ENCODE measurements at places on chromosomes 3 and 15.
A peak's percentile ranks its signal among the peaks of the same experiment; 100 is the strongest.

- DNase-seq, result no peak
These were observed 614 bp upstream of the MINDY2 start for GRCh38 chr15:58770519-58770856.

DNA sequence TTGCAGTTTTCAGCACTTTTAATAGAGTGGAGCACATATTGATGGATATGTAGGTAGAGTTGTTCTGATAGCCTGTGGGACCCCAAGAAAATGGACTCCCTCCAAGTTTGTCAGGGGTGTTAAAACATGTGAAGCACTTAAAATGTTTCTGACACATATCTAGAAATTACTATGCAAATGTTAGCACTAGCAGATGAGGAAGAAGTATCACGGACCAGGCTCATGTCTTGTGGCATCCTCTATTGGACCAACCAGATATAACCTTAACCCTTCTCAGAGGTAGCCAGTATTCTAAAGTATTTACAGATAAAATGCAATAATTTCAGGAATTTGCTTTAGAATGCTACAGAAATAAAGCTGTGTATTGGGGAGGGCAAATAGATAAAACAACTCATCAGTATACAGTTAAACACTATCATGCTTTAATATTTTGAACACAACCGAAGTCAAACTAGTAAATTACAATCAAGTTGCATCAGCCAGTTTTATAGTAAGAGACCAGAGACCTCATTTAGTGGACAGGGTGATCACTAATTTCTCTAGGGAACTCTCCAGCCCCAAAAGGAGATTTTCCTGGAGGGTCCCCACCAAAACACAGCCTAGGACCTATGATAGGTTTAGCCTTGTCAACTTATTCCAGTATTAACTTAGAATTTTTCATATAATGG lies 57.2 kb upstream of the FBN1 start:
- DNase-seq, result no peak

DNA sequence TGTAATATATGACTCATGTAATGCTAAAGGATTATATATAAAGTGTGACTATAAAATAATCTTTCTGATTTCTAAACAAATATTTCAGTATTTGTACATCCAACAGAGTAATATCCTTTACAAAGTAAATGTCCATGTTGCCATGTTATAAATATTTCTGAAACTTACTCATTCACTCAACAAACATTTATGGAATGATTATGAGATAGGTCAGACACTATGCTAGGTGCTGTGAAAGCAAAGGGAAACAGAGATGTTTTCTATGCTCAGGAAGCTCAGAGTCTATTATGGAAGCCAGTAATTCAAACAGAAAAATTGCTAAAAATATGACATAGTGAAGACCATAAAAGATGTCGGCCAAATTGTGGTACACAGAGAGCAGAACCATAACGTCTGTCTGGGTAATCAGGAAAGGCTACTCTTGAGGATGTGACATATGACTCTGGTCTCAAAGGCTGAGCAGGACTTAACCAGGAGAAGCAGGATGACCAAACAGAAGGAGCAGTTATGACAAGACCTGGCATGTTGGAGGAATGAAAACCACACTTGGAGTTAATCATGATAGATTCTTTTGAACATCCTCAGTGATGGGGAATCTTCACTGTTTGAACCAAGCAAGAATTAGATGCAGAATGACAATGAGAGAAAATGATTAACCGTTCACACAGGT lies 39.0 kb upstream of the MYO5C start:
- DNase-seq, result no peak

- DNase-seq, result no peak
These were observed 339.2 kb upstream of the ONECUT1 start for GRCh38 chr15:53129121-53129904.

DNA sequence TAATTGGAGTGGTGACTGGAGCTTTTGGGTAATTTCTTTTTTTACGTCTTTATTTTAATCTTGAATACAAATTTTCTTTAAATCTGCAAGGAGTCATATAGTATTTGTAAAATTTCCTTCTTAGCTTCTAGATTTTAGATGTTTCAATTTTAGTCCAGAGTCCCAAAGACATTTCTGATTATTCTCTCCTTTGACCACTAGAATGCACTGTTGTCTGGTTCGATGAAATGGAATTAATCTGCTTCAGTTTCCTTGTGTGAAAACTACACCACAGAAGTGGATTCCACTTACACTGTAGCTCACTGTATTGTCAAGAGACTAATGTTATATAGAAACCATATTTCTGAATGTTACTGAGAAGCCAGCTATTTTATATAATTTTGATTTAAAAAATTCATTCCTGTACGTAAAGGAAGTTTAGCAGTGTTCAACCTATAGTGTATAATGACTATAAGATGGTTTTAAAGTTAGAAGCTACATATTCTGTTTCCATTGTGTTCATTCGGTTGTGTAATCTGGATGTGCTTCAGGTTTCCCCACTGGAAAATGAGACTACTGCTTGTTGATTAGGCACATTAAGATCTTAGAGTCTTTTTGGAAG lies 6.1 kb downstream of the GRAMD1C start:
- no peak for DNase-seq

DNA sequence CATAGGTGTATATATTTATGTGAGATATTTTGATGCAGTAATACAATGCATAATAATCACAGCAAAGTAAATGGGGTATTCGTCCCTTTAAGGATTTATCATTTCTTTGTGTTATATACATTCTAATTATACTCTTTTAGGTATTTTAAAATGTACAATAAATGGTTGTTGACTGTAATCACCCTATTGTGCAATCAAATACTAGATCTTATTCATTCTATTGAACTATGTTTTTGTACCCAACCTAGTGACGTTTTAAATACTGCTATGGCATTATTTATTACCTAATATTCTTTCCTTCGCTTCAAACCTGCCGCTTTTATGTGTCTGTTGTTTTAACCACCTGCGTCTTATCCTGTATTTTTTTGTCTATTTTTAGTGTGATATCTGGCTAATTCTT lies 132.4 kb downstream of the ADAMTSL3 start:
- no peak for DNase-seq

- DNase-seq, result no peak
These were observed 4.7 kb downstream of the SLC9A9 start for GRCh38 chr3:143843587-143843986.

DNA sequence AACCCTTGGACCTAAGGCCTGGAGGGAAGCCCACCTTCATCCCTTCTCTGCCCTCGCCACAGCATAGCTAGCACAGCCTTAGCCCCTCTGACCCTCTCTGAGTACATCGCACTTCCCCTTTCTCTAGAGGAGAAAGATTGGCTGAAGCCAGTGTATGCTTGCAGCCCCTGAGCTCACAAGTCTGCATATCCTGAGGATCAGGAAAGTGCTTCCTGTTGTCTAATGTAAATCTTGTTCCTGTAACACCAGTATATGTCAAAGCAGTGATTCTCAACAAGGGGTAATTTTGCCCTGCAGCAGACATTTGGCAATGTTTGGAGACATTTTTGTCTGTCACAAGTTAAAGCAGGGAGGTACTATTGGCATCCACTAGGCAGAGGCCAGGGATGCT lies 2.2 kb upstream of the PRKCD start:
- no peak for DNase-seq

DNA sequence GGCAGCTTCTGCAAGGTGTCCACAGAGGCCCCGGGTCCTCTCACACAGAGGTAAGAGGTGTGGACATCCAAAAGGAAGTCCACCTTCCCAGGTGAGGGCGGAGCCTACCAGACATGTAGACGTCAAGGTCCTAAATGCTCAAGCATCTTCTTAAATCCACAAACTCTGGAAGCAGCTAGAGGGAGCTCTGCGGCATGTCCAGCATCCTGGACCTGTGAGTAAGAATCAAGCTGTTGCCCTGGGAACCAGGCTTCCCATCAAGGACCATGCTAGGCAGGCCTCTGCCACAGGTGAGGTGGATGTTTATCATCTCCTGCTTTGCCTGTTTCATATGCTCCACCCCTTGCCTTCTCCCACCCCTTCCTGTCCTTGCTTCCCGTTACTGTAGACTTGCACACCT lies 368.2 kb downstream of the GABRG3 start:
- no peak for DNase-seq

DNA sequence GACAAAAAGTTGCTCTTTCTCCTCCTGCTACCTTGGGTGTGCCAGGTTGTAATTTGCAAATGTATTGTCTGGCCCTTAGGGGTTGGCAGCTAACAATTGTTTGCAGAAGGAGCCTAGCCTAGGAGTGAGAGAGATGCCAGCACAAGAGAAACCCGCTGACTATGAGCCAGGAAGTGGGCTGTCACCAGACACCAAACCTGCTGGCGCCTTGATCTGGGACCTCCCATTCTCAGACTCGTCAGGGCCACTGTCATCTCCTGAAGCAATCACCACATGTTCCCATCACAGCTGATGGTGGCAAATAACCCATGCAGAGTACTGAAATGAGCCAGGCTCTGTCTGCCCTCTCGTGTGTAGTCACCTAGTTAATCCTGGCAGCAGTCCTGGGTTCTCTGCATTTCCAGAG lies 406.4 kb upstream of the NPAP1 start:
- no peak for DNase-seq

DNA sequence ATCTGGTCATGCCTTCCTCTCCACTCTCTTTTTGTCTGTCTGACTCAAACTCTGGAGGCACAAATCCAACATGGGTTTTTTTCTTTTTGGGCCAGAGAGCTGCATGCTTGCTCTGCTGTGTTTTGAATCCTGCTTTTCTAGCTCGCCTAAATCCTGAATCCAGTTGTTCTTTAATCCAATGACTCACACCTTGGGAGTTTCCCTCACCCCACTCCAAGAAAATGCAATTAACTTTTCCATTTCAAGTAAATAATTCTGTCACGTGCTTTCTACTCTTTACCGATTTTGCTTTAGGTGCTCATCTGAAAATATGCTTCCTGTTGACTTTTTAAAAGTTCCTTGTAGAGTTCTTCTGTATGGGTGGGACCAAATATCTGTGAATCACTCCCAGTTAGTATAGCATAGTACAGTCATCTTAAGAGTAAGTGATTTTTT lies 47.6 kb downstream of the SLMAP start:
- DNase-seq, result peak; percentile 60

DNA sequence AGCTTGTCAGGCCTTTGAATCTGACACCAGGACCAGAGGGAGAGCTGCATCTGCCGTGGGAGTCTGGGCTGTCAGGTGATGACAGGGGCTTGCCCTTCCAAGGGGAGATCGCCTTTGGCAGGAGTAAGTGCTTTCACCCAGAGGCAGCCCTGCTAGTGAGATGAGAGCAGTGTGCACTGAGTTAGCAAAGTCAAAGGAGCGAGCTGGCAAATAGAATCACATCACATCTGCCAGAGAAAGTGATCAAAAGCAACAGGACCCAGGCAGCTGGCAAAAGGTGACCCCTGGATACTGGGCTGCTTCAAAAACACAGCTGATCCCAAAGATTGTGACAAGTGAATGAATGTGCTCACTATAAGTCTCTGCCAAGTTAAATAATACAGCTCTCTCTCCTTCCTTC lies 36.1 kb upstream of the PYDC2 start:
- DNase-seq, result no peak

GRCh38 chr3:4078903-4079302 lies 224.3 kb upstream of the SETMAR start:
- DNase-seq, result peak; percentile 5

DNA sequence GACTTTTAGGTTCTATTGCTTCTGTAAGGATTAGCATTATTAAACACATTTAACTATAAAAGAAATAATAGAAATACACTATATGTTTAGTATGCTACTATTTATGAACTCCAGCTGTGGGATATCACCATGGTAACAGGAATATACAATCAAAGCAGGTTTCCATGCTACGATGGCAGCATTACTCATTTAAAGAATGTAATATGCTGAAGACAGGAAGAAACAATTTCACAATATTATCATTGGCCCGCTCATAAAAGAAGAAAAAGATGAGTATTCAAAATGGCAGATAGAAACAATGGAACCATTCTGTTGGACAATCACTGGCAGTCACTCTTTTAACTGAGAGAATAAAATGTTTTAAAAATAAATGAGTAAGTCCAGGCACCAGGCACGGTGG lies 153.4 kb downstream of the CBLB start:
- DNase-seq, result no peak

DNA sequence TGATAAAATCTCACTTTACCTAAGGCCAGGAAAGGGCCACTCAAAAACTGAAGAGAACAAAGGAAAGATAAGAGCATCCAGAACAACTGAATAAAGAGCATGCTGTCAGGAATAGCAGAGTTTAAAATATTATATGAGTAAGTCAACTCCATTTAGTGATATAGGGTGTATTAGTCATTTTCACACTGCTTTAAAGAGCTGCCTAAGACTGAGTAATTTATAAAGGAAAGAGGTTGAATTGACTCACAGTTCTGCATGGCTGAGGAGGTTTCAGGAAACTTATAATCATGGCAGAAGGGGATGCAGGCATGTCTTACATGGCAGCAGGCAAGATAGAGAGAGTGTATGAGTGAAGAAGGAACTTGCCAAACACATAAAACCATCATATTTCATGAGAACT lies 778.0 kb upstream of the NECTIN3 start:
- DNase-seq, result no peak

DNA sequence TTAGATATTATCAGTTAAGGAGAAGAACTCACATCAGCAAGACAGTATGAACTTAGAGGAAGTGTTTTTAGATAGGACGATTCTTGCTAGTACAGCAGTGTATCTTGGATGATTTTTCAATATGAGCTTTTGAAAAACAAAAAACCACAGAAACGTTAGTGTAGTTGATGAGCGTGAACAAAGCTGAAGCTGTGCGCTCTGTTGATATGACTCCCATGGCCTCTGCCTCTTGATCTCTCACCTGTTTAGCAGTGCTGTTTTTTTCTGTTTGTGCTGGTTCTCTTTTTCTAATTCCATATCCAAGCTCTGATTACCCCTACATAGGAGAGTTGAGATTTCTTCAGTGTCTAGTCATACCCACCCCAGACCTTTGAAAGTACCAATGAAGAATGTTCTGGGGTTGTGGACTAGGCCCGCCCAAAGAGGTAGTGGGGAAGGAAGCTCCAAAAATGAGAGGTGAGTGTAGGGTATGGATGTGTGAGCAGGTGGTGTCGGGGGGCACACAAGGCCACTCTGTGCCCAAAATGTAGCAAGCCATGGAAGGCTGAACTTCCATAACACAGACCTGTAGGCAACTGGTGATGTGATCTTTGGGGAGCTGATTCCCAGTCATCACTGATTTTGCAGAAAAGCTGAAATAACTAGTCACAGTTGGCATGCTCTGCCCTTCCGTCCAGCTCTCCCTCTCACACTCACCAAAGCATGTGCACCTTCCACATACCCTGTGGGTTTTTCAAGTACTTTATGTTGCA lies 20.0 kb upstream of the CMTM7 start:
- DNase-seq, result no peak

GRCh38 chr3:149332227-149332765 lies 1.1 kb downstream of the TM4SF18 start:
- no peak for DNase-seq
